ENCODE measurements at places on chromosomes 1 and 21. TPM values are rescaled to one million over a fixed set of nuclear protein-coding genes. Genes with fewer than 3 reads are reported as not detected.

Gene TBX15
- under 0.01 TPM for total RNA-seq

Gene CD53
- not detected for total RNA-seq

Gene TFF3
- 0.21 TPM for total RNA-seq

Gene C4BPA
- not detected for total RNA-seq

Gene TRIM67
- total RNA-seq, result not detected

Gene ATF3
- 67.0 TPM for total RNA-seq

Gene PRDX6
- total RNA-seq, result 155 TPM

Gene HUNK
- total RNA-seq, result 0.07 TPM

Gene TEDDM1
- not detected for total RNA-seq

Gene IVL
- total RNA-seq, result 18.8 TPM

Gene DIRAS3
- total RNA-seq, result 0.07 TPM

Gene TGFB2
- 20.4 TPM for total RNA-seq

Data from nasal cavity respiratory epithelium epithelial cell of viscerocranial mucosa (primary cell).